Stromal cell of bone marrow (primary cell): ENCODE measurements at places on chromosomes 7 and 10.

GRCh38 chr7:148242294-148242821 lies 348.2 kb upstream of the C7orf33 start:
- peak; percentile 51 for DNase-seq

- DNase-seq: peak; percentile 26
These were observed 166.3 kb upstream of the RNF32 start for GRCh38 chr7:156474241-156474743.

DNA sequence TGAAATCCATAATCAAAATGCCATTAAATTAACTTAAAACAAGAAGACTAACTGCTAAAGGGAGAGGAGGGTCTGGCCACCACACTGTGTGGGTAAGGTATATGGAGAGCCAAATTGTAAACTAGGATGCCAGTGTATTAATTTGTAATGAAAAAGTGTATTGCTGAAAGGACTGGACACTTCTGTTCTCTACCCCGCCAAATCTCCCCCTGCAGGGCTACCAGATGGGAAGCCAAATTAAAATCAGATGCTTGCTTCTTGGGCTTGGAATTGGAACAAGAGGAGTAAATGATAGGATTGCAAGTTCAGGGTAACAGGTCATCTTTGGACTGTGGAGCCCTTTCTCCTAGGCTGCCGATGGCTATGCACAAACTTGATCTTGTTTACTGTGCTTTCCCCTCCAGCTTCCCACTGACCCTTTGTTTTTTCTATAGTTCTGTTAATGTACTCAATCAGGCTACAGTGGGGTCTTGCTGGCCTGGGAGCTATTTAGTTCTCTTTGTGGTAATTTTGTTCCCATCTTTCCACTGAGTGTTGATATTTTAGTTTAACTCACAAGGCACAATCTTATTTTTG lies 932.1 kb upstream of the C7orf33 start:
- DNase-seq: no peak

DNA sequence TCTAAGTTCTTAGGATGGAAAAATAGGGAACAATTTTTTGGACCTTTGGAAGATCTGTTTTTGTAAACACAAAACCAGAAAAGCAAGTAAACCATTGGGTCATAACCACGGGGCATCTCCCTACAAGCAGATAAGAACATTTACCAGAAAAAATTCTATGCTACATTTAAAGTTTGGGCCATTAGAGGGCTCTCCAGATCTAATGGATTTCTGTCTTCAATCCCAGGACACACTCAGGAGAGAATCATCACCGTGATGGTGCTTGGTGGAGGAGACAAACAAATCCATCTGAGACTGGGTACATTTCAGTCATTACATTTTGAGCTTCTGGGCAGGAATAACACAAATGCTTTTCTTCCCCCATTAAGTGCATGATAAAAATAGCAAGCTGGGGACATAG lies 178.4 kb upstream of the TARP start:
- peak; percentile 36 for DNase-seq

DNA sequence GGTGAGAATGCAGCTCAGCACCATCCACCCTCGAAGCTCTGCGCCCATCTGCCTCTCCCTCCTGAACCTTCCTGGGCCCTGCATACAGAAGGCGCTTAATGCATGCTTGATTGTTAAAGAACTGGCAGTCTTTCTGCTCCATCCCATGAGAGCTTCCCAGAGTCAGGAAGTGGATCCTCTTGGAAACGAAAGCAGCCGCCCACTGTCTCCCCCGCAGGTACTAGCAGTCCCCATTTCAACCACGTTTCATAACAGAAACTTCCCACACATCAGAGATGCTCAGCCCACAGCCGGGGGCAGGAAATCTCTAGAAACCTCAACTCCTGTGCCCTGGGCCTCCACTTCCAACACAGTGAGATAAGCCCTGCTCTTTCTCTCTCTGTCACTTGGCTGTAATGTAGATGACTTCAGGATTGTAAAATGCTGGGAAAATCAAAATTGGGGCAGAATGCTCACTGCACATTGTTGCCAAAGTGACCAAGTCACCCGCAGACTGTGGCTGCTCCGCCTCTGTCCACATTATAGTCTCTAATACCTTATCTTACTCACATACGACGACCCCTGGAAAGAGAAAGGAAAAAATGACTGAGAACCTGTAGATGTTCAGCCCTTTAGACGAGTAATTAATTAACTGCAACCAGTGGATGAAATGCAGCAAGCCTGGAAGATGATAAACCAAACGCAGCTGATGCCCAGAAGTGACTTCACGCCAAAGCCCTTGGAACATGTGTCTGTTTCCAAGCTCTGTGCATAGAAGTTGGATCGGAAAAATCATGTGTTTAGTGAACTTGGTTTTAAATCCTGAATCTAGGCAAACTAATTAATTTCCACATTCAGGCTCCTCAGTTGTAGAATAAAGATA lies 28.5 kb downstream of the GSDME start:
- DNase-seq: no peak

GRCh38 chr7:30164567-30164966 lies 29.8 kb downstream of the MTURN start:
- peak; percentile 50 for DNase-seq

- DNase-seq: no peak
These were observed 38.8 kb upstream of the FAM20C start for GRCh38 chr7:153604-154003.

- no peak for DNase-seq
These were observed 11.8 kb upstream of the ACBD5 start for GRCh38 chr10:27252267-27253000.

- DNase-seq: no peak
These were observed 101.1 kb downstream of the ELAPOR2 start for GRCh38 chr7:86958380-86958779.

DNA sequence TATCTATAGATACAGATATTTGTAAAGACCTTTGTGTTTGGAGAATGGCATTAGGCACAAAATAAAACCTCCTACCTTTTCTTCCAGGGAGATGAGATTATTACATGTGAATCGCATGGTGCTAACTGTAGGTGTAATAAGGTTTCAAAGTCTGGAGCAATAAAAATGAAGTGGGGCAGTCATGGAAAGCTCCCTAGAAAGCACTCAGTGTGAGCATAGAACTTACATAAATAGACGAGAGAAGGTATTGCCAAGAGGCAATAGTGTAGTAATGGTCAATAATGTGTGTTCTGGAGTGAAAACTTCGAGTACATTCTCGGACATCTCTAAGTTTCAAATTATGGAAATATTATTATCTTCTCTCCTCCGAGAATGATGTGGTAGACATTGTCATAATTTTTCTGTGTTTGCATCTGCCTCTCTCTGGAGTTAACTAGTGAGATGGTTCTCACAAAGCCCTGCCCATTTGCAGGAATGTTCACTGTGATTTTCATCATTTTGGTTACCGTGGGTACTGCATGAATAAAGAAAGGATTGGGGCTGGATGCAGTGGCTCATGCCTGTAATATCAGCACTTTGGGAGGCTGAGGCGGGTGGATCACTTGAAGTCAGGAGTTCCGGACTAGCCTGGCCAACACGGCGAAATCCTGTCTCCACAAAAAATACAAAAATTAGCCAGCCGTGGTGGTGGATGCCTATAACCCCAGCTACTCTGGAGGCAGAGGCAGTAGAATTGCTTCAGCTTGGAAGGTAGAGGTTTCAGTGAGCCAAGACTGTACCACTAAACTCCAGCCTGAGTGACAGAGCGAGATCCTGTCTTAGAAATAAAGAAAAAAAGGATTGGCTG lies 10.6 kb downstream of the VIM start:
- peak; percentile 87 for DNase-seq

- peak; percentile 50 for DNase-seq
These were observed 1.6 kb downstream of the ZNF746 start for GRCh38 chr7:149495785-149496641.
